ENCODE measurements at places on chromosomes 4 and X.
A peak's percentile ranks its signal among the peaks of the same experiment; 100 is the strongest.

GRCh38 chrX:154734061-154734781 lies 16.7 kb downstream of the GAB3 start:
- DNase-seq = peak; percentile 89

DNA sequence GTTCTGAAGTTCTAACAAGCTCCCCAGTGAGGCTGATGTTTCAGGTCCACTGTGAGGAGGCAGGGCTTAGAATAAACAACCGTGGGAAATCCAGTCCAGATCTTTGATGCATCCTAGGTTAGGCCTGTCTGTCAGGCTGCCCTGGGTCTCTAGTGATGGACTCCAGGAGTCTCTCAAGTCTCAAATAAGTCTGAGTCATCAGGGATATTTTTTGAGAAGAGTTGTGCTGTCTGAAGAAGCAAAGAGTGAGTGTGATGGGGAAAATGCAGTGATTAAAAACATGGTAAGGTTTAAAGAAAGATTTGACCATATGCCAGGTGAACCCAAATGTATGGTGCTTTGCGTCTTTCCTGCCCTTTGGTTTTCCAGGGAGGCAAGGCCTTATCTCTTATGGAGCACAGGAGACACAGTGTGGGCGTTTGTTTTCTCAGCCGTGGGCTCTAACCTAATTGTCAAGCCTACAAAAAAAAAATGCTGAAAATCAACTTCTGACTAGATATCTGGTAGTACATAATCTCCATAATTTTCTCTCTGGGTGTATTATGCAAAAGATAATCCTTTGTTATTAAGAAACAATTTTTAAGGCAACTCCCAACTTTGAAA lies 100.7 kb downstream of the PTTG2 start:
- no peak for DNase-seq

DNA sequence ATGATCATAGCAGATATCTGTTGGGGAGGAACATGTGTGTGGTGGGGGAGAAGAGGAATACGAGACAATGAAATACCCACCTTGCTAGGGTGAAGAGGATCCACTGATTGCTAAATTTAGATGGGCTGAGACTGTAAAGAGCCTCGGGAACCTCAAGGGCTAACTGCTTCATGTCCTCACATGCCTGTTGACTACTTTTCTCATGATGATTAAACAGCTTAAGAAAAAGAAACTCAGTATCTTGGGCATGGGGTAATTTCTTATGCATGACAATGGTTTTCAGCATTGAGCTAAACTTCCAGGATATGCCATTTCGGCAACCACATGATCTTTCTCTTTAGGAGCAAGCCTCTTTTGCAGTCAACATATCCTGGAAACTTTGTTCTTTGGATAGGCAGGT lies 3.9 kb upstream of the LNX1 start:
- DNase-seq = no peak

DNA sequence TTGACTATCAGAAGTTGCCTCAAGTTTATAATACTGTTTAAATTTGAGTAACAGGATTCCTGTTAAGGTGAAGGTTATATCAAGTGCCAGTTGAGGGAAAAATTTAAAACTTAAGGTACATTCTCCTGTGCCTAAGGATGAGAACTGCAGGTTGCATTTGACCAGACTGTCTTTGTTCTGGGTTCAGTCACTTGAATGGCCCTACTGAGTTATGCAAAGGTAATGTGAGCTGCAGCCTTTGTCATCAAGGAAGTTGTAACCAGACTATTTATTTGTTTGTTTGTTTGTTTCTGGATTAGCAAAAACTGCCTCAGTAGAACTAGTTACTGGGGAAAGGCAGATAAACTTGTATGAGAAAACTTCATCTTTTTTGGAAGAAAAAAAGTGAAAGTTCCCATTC lies 131.9 kb downstream of the ATOH1 start:
- DNase-seq = no peak

- DNase-seq = no peak
Observed at GRCh38 chrX:149572743-149573142, 14.5 kb downstream of the MAGEA9B start.

DNA sequence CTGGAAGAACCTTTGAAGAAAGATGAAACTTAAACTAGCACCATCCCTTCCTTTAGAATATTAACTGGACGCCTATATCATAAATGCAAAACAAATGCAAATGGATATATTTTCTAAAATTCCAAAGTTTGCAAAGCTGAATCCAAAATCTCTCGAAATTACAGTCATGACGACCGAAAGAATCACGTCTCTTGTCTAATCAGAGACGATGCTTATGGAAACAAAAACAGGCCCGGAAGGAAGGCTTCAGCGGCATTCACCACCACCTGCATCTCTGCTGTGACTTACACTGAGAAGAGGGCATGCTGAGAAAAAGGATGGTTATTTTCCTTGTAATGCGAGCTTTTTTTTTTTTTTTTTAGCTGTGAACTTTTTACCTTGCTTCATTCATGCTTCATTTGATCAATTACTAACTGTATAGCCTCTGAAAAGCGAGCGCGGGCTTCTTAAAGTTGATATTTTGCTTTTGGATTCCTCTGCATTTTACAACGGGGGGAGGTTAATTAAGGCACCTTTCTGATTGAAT lies 209.3 kb downstream of the SOWAHB start:
- no peak for DNase-seq

GRCh38 chr4:147799986-147800555 lies 68.2 kb downstream of the ARHGAP10 start:
- DNase-seq = peak; percentile 14

DNA sequence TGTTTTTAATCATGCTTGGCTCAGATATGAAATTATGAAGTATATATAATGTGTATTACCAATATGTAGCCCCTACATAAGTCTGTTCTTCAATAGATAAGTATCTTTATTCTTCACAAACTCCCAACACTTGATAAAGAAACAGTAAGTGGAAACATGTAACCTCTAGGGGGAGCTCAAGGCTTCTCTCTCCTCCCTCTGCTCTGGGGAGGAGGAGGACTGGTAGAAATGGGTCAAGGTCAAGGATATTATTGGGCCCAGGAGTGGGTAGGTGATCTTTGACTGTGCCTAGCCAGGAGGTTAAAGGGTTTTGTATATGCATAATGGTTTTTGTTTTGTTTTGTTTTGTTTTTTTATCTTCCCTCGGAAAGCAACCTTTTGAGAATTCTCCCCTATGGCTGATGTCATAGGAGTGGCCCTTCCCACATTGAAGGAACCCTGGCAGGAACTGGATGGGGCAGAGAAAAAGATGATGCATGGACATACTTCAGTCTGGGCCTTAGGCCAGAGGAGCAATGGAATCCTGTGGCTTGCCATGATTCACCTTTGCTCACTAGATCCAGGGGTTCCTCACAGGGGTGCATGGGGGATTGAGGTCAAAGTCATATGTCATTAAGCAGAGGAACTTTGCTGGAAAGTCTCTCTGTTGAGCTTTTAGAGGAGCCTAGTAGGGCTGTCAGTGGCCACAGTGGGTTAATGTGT lies 460.3 kb downstream of the MID1IP1 start:
- peak; percentile 49 for DNase-seq

- peak; percentile 64 for DNase-seq
Observed at GRCh38 chrX:1535241-1536041, 1.5 kb downstream of the P2RY8 start.

DNA sequence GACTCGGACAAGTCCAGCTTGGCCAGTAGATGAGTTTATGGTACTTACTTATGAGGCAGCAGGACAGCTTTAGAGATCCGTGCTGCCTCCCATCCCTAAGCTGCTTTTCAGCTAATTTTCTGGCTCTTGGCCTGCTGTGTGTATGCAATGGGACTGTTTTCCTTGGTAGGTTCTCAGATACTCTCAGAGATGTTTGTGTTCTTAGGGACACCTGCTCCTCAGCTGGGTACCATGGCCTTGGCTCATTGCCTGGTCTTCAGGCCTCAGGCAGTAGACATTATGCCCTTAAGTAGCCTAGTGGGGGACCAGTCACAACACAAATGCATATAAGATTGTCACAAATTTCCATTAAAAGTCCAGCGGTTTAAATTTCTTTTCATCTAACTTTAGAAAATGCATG lies 688.0 kb downstream of the PCDH7 start:
- DNase-seq = no peak

GRCh38 chrX:71253253-71254091 lies 468 bp downstream of the ZMYM3 start:
- peak; percentile 71 for DNase-seq

DNA sequence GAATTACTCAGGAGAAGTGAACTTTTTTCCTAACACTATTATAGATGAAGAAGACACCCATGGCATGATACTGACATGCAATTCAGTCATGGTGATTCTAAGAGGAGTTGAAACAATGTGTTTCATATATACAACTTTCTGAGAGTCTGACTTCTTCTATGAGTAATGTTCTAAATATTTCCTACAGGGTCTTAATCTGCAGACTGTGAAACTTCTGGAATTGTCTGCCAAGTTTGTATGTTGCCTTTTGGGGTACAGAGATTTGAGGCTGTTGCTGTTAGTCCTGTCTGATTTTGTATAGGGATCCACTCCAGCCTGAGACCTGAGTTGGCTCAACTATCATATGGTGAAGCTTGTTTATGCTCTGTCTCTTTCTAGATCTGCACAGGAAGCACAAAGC lies 160.6 kb upstream of the GATB start:
- DNase-seq = no peak

DNA sequence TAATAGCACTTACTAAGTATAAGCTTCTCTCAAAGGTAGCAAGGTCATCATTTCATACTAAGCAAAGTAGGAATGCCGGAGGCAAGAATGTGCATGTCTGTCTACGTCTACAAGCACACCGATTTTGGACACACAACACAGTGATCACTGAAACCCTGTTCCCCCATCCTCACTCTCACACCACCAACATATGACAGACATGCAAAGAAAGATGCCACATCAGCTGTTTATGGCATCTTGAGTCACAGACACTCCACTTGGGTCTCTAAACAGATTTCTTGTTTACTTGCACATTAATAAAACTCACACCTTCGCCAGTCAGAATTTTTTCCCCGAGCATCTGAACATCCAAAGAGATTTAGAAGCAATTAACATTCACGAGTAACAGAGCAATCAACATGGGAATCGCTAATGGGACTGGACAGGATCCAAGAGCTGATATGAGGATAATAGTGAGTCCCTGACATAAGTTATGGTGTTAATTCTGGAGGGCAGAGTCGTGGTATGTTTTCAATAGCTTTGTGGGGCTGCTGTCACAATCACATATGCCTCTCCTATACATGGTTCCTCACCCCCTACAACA lies 324.1 kb downstream of the DHX15 start:
- no peak for DNase-seq

DNA sequence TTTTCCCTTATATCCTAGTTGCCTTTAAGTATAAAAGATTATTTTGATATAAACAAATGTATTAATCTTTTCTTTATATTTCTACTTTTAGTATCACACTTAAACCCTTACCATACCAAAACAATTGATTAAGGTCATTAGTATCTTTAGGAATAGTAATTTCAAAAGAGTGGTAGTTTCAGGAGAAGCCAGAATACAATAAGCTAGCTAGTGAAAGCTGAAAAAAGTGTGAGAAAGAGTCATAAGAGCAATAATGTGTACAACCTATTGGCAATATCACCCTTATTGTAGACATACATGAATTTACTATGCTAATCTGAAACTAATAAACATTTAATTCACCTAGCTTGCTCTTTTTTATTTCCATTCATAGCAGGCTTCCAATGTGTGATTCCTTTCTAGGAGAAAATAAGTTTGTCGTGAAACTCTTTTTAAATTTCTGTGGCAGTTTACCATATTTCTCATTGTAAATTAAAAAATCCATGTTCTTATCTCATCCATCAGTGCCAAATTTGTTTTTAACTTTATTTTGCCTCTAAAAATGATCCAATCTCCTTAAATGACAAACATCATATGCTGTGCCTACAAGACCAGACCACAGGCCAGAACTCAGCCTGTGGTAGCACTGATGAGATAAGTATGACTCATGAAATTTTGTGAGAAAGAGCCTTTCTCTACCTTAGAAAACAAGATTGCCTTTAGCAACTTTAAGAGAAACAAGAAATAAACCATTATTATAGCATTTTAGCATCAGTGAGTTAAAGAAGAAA lies 8.1 kb downstream of the NEK1 start:
- DNase-seq = peak; percentile 62

- DNase-seq = no peak
Observed at GRCh38 chr4:5385741-5386311, 322.5 kb downstream of the EVC2 start.

GRCh38 chr4:105979506-105979905 lies 84.2 kb downstream of the NPNT start:
- no peak for DNase-seq

GRCh38 chrX:39577206-39577984 lies 520.4 kb downstream of the BCOR start:
- no peak for DNase-seq

GRCh38 chr4:1216869-1217294 lies 32.0 kb downstream of the CTBP1 start:
- no peak for DNase-seq

GRCh38 chr4:110550260-110550659 lies 72.6 kb downstream of the PITX2 start:
- DNase-seq = no peak

- no peak for DNase-seq
Observed at GRCh38 chr4:166435449-166435848, 562.4 kb downstream of the TLL1 start.

GRCh38 chr4:111722213-111722720 lies 423.0 kb upstream of the FAM241A start:
- DNase-seq = no peak

DNA sequence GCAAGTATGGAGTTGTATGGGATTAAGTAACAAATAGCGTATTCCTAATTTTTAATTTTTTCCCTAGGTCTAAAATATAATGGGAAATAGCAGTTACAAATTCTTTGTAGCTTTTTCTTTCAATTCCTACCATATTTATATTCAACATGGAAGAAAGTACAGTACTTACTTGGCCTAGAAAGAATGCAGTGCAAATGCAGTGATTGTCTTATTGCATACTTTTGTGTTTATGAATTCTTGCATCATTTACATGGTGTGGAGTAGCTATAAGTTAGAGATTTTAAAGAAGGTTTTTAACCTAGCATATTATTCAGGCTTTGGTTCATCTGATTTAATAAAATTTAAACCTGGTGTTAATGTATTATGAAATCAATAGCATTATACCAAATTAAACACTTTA lies 263.3 kb downstream of the BMPR1B start:
- DNase-seq = no peak

- DNase-seq = no peak
Observed at GRCh38 chr4:147846318-147847155, 114.6 kb downstream of the ARHGAP10 start.

DNA sequence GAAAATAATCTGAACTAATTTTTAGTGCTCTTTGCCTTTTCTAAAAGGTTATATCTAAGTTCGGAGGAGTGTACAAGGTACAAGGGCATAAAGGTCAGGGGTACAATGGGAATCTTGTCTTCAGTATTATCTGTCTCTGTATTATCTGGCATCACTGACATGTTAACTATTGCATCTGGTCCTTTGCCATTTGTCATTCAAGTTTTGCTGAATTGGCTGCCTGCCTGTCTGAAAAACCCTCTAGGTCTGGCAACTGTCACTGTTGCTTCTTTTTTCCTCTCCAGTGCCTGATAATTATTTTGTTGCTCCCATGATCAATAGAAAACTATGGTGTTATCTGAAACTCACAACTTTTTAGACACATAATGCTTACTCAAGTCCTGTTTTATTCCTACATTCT lies 112.5 kb upstream of the STK26 start:
- DNase-seq = no peak
